ENCODE measurements at places on chromosomes 13 and 19. TPM values are rescaled to one million over a fixed set of nuclear protein-coding genes. Genes with fewer than 3 reads are reported as not detected.

The IRGC gene
- not detected for total RNA-seq

The YJEFN3 gene
- 1.3 TPM for total RNA-seq

The UBXN6 gene
- total RNA-seq, result 31.6 TPM

The DHDH gene
- 0.55 TPM for total RNA-seq

- no peak for DNase-seq
Observed at GRCh38 chr13:85616275-85616674, 182.9 kb downstream of the SLITRK6 start.

DNA sequence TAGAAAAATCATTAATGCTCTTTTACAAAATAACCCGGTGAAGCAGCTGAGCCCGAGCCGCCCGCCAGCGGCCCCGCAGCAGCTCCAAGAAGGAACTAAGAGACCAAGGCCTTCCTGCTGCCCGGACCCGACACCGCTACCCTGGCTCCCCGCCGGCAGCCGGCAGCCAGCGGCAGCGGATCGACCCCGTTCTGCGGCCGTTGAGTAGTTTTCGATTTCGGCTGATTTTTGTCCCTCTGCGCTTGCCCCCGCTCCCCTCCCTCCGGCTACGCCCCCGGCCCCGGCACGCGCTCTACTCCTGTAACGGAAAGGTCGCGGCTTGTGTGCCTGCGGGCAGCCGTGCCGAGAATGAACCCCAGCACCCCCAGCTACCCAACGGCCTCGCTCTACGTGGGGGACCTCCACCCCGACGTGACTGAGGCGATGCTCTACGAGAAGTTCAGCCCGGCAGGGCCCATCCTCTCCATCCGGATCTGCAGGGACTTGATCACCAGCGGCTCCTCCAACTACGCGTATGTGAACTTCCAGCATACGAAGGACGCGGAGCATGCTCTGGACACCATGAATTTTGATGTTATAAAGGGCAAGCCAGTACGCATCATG lies at the start of gene PABPC3:
Gene PABPC3 (plus strand): TSS at position 286 of the 603 bp plus-strand sequence. CDS start 63 bp downstream, at position 349.
- no peak for DNase-seq
